ENCODE measurements at places on chromosomes 16 and 17. TPM values are rescaled to one million over a fixed set of nuclear protein-coding genes. Genes with fewer than 3 reads are reported as not detected.

DNA sequence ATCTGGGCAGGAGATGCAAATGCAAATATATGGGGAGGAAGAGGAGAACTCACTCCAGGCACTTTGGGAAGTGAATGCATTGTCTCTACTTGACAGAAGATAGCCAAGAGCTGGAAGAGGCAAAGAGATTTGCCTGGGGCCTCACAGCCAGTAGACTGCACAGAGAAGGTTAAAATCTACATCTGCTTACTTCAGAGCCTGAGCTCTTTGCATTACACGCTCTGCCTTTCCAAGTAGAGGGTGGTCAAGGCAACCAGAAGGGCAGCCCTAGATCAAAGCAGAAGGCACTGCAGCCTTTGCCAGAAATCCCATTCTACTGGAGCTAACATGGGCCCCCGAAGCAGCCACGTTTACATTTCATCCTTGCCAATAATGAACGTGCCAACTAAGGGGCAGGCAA lies 407.2 kb upstream of the CCL2 start:
- DNase-seq = no peak

- no peak for DNase-seq
These were observed 650.6 kb upstream of the SALL1 start for GRCh38 chr16:51801635-51802034.

DBNDD1 gene
- total RNA-seq = 1.2 TPM

TELO2 gene
- total RNA-seq = 37.1 TPM

- no peak for DNase-seq
These were observed 772 bp upstream of the NUP93 start for GRCh38 chr16:56728980-56729734.

TMEM235 gene
- total RNA-seq = not detected

DNA sequence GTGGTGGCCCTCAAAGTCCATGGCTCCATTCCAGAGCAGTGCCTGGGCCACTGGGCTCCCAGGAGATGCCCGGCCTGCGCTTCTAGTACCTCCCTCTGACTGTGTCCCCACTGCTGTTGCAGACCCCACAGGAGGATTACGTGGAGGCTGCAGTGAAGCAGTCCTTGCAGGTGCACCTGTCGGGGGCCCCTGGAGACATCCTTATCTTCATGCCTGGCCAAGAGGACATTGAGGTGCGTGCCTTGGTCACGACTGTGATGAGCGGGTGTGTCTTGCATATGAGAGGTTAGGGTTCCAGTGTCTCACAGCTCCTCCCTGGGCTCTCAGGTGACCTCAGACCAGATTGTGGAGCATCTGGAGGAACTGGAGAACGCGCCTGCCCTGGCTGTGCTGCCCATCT lies 11.3 kb downstream of the DHX38 start:
- DNase-seq = no peak

TBC1D24 gene
- 18.3 TPM for total RNA-seq
